ENCODE measurements at places on chromosomes 7 and 10.

GRCh38 chr10:113882240-113882639 is 27.8 kb downstream of the NHLRC2 start:
- peaks cover 15% of the 10 kb centered on the region for H3K36me3 ChIP-seq
- DNase-seq: no peak
- H3K4me1 ChIP-seq: no peaks in the 10 kb centered on the region
- H3K27me3 ChIP-seq: no peaks in the 10 kb centered on the region

- H3K27me3 ChIP-seq: no peaks in the 10 kb centered on the region
- no peak overlapping the region for H3K27ac ChIP-seq
- H3K4me3 ChIP-seq: no peak overlapping the region
- H3K36me3 ChIP-seq: no peaks in the 10 kb centered on the region
Measured at GRCh38 chr7:79282070-79282694, 171.3 kb downstream of the MAGI2 start.

GRCh38 chr7:55177589-55178261 is 158.9 kb downstream of the EGFR start:
- DNase-seq: no peak
- no peaks in the 10 kb centered on the region for H3K36me3 ChIP-seq
- H3K4me1 ChIP-seq: no peaks in the 10 kb centered on the region
- no peaks in the 10 kb centered on the region for H3K27me3 ChIP-seq
- no peak overlapping the region for H3K27ac ChIP-seq

- H3K4me1 ChIP-seq: no peaks in the 10 kb centered on the region
- no peak for DNase-seq
- H3K27me3 ChIP-seq: no peaks in the 10 kb centered on the region
- no peaks in the 10 kb centered on the region for H3K36me3 ChIP-seq
- no peak overlapping the region for H3K27ac ChIP-seq
- H3K4me3 ChIP-seq: no peak overlapping the region
Measured at GRCh38 chr7:41217306-41217705, 485.6 kb downstream of the INHBA start.

- no peak overlapping the region for H3K4me3 ChIP-seq
- no peak overlapping the region for H3K27ac ChIP-seq
- no peaks in the 10 kb centered on the region for H3K27me3 ChIP-seq
- no peak for DNase-seq
- H3K4me1 ChIP-seq: no peaks in the 10 kb centered on the region
- H3K36me3 ChIP-seq: peaks cover 8% of the 10 kb centered on the region
Measured at GRCh38 chr7:107594961-107595737, 15.1 kb downstream of the BCAP29 start.

GRCh38 chr7:153454306-153454705 is 597.9 kb upstream of the DPP6 start:
- no peaks in the 10 kb centered on the region for H3K4me1 ChIP-seq
- H3K27me3 ChIP-seq: no peaks in the 10 kb centered on the region
- H3K4me3 ChIP-seq: no peak overlapping the region
- DNase-seq: no peak
- no peak overlapping the region for H3K27ac ChIP-seq

- H3K4me3 ChIP-seq: no peak overlapping the region
- no peaks in the 10 kb centered on the region for H3K36me3 ChIP-seq
- no peaks in the 10 kb centered on the region for H3K4me1 ChIP-seq
Measured at GRCh38 chr7:126535176-126535575, 717.6 kb downstream of the GRM8 start.

GRCh38 chr10:7945034-7945433 is 109.5 kb upstream of the GATA3 start:
- H3K4me1 ChIP-seq: no peaks in the 10 kb centered on the region
- DNase-seq: no peak
- no peak overlapping the region for H3K27ac ChIP-seq
- H3K4me3 ChIP-seq: no peak overlapping the region
- H3K27me3 ChIP-seq: no peaks in the 10 kb centered on the region

GRCh38 chr10:111725050-111725449 is 458.5 kb downstream of the GPAM start:
- no peak for DNase-seq
- H3K27me3 ChIP-seq: no peaks in the 10 kb centered on the region
- H3K36me3 ChIP-seq: no peaks in the 10 kb centered on the region
- H3K4me1 ChIP-seq: no peaks in the 10 kb centered on the region
- H3K4me3 ChIP-seq: no peak overlapping the region
- no peak overlapping the region for H3K27ac ChIP-seq

DNA sequence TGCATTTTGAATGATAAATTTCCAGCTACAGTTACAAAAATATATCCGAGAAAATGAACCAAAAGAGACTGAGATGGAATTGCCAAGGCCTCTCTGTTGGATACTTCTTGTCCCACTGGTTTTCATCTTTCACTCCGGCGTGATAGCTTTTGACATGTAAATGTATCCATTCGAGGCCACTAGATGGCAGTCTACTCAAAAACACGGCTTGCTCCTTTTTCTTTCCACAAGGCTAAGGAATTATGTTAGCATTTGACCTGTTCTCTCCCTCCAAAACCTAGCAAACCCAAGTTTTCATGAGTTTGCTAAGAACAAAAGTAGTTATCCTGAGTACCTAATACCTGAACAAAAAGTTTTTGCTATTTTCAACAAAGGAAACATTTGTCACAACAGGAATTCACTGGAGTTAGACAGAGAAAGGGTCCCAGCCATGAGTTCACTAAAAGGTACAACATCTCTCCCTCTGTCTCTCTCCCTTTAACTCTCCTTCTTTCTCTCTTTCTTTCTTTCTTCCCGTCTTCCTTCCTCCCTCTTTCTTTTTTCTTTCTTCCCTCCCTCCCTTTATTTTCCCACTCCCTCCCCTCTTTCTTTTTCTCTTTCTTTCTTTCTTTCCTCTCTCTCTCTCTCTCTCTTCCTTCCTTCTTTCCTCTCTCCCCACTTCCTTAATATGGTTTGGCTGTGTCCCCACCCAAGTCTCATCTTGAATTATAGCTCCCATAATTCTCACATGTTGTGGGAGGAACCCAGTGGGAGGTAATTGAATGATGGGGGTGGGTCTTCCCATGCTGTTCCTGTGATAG is 207.9 kb upstream of the MYO3A start:
- no peaks in the 10 kb centered on the region for H3K36me3 ChIP-seq
- H3K4me3 ChIP-seq: no peak overlapping the region
- no peak overlapping the region for H3K27ac ChIP-seq

DNA sequence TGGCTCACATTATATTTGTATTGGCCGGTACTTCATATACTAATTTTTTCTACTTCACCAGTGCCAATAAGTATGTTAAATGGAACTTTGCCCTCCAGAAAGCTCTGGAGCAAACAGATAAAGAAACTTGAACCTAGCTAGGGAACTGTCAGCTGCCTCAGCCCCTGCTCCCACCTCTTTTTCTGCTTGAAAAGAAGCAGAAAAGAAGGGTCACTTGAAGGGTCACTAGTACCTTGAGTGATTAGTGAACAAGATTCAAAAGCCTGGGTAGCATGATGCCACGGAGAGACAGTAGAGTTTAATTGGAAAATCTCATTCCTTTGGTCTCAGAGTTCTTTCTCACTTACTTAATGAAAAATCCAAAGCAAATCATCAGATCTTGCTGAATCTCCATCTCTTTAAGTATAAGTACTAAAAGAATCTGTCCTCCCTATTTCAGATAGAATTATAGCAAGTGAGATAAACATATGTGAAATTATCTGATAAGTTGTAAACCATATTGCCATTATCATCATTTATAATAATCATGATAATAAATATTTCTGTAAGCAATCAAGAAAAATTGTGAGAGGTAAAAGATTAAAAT is 47.7 kb downstream of the PTN start:
- no peak overlapping the region for H3K27ac ChIP-seq
- no peak overlapping the region for H3K4me3 ChIP-seq
- H3K36me3 ChIP-seq: no peaks in the 10 kb centered on the region
- H3K4me1 ChIP-seq: no peaks in the 10 kb centered on the region
- no peaks in the 10 kb centered on the region for H3K27me3 ChIP-seq

DNA sequence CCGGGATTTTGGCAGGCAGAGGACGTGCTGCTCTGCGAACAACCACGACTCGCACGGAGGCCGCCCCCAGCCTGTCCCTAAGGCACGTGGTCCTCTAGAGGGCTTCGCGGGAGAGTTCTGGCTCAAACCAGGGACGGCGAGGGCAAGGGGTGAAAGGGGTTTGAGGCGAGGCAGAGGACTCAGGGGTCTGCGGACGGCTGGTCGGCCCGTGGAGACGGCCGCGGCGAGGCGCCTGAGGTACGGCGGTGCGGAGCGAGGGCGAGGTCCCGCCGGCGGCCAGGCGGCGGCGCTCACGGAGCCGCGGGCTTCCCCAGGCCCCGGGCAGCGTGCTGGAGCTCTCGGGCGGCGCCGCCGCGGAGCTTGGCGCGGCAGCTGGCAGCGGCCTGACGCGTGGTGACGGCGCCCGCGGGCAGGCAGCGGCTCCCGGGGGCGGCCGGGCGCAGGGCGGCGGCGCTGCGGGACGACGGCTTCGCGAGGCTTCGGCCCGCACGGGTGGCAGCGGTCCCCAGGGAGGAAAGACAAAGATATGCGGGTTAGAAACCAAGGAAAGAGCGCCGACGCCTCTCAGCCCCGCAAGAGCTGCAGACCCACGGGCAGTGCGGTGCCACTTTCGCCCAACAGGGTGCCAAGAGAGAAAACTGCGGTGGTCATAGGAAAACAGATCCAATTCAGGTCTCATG is 44.8 kb downstream of the ZNF800 start:
- H3K4me1 ChIP-seq: peaks cover 7% of the 10 kb centered on the region
- H3K27me3 ChIP-seq: no peaks in the 10 kb centered on the region
- H3K36me3 ChIP-seq: no peaks in the 10 kb centered on the region

DNA sequence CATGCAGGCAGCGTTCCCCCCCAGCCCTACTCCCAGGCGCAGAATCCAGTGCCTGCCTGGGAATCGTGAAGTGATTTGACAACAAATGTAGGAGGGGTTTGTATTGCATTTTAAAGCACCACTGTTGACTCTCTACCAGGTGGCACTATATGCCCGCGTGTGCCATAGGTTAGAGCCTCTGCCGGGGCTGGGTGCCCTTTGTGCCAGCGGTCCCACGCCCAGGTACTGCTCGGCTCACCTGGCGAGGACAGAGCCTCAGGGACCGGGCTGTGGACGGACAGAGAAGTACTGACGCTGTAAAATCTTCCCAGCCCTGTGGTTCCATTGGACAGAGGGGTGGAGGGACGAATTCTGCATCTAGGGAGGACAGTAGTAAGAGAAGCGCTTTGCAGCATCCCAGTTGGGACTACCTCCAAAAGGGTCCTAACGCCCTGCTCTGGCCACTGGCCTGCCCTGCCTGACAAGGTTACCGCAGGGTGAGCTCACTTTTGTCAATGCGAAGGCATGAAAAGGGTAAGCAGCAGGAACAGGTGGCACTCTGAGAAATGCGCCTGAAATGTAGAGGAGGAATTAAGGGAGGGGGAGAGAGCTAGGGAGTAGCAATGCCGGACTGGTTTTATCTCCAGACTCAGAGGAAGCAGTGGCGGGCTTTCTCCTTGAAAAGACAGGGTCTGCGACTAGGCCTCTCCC is 788 bp upstream of the CACNA2D1 start:
- H3K4me3 ChIP-seq: no peak overlapping the region
- no peak for DNase-seq
- peaks cover 24% of the 10 kb centered on the region for H3K27me3 ChIP-seq
- no peaks in the 10 kb centered on the region for H3K36me3 ChIP-seq
- H3K27ac ChIP-seq: no peak overlapping the region

Data from CD4-positive, alpha-beta T cell (primary cell).